Inflammatory macrophage treated with lipopolysaccharide for 4 hours (primary cell): ENCODE measurements at places on chromosomes 6 and 20.

DNA sequence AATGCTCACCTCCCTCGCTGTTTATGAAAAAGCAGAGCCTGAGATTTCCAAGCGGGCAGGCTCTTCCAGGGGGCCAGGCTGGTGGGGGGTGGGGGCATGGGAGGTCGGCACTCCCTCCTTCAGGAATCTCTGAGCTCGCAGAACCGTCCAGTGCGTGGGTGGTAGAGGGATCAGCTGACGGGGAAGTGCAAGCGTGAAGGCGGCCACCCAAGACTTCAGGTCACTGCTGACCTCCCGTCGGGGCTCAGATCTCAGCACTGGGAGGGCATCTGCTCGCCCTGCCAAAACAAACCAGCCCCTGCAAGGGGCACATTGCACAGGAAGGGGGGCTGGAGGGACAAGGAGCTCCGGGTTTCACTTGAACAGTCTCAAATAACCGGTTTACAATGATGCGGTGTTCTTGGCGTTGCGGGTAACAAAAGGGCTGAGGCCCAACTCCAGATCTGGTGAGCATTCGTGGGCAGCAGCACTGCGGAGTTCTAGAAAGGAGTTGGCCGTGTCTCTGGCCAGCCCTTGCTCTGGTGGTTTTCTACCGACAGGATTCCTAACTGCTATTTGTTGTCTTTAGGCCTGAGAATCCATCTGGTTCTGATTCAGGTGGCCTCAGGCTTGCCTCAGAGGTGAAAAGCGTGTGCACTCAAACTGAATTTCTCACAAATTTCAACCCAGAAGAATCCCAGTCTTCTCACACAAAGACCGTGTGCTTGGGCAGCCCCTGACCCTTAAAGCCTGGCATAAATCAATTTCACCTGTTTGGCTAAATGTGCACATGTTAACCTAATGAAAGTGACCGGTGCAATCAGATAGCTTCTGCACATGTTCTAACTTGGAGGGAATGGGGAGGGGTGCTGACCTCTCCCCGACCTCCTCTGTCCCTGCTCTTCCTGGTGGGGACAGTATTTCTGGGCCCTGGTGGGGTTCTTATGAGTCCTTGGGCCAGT lies 191.6 kb downstream of the MYLK4 start:
- no peak for DNase-seq

DNA sequence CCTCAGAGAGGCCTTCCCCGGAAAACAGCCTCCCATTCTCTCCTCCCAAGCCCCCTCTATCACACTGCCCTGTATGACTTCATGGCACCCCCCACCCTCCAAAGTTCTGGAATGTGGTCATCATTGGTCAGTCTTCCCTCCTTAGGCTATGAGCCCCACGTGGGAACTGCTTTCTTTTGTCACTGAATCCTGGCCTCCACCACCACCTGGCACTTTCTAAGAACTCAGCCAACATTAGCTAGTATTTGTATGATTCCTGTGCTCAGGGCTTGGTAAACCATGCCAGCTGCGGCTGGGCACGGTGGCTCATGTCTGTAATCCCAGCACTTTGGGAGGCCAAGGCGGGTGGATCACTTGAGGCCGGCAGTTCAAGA lies 8.4 kb upstream of the E2F1 start:
- no peak for DNase-seq

DNA sequence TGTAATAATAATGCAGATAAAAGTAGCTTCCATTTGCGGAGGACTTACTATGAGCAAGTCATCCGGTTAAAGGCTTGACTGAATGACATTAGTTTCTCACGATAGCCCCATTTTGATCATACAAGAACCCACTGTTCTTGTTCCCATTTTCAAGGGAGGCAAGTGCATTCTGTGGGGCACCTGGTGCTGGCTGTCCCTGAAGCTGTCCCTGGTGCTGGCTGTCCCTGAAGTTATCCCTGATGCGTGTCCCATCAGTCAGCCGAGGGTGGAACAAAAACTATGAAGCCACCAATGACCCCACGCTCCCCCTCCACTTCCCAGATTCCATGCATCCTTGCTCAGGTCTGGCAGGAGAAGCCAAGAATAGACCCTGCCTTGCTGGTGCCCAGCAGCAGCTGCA lies 95.3 kb downstream of the EDN3 start:
- no peak for DNase-seq

DNA sequence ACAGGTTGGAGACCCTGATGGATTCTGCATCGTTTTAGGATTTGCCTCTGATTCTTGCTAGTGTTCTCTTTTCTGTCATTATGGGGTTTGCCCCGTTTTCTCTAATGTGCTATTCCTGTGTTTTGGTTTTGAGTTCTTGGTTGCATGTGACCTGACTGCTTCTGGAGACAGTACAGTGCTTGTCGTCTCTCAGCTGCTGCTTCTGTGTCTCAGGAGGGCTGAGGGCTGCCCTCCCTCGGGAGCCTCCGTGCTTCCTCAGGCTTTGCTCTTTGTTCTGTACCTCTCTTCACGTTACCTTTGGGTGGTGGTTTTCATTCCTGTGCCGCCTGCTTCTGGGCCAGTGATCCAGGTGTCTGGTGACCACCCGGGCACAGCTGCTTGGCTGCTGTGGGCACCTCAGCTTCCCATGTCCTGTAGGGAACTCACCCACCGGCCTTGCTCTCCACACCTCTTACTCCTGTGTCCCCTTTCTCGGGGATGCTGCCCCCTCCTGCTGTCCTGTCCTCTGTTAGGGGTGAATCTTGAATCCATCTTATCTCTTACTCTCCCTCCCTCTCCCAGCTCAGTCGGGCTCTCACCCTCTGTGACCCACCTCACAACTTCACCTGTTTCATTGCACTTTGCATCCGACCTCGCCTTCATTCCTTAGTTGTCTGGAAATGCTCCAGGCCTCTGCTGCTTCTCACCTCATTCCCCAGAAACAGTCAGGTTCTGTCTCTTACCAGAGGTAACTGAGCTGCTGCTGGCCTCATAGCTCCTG lies 33.2 kb downstream of the PANK2 start:
- no peak for DNase-seq

DNA sequence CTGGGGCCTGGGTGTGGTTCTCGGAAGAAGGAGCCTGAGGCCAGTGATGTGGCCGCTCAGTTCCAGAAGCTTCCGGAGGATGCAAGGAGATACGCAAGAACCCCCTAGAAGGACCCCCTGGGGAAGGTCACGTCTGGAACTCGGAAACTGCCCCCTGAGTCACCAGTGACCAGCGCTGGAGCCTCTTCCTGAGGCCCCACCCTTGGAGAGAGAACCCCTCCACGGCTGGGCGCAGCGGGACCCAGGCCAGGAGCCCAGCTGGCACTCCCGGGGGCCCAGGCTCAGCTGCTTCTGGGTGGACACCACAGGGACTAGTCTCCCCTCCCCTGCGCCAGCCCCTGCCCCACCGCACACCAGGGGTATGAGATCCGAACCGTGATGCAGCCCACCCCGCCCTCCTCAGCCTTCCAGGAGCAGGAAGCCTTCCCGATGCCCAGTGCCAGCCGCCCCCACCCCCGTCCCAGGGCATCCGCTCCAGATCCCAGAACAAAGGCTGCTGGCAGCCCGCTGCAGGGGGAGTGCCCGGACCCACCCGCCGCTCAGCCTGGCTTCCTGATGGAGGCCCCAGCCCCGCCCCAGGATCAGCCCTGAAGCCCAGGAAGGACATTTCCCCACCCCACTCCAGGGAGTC lies 7.5 kb downstream of the LAMA5 start:
- no peak for DNase-seq

GRCh38 chr6:15148356-15148946 lies 97.4 kb upstream of the JARID2 start:
- DNase-seq, result no peak

DNA sequence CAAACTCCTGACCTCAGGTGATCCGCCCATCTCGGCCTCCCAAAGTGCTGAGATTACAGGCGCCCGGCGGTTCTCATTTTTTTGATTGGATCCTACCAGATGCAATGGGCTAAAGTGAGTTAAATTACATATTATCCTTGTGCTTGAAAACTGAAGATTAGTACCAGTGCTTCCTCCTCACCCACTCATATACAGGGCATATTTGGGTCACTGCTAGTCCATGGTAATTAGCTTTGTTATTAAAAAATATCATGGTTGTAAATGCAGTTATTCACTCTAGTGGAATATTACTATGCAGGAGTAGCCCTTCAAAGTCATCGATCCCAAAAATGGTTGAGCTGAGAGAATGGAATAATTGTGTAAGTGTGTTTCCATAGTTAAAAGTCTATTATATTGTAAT lies 26.5 kb downstream of the ZNF292 start:
- no peak for DNase-seq

DNA sequence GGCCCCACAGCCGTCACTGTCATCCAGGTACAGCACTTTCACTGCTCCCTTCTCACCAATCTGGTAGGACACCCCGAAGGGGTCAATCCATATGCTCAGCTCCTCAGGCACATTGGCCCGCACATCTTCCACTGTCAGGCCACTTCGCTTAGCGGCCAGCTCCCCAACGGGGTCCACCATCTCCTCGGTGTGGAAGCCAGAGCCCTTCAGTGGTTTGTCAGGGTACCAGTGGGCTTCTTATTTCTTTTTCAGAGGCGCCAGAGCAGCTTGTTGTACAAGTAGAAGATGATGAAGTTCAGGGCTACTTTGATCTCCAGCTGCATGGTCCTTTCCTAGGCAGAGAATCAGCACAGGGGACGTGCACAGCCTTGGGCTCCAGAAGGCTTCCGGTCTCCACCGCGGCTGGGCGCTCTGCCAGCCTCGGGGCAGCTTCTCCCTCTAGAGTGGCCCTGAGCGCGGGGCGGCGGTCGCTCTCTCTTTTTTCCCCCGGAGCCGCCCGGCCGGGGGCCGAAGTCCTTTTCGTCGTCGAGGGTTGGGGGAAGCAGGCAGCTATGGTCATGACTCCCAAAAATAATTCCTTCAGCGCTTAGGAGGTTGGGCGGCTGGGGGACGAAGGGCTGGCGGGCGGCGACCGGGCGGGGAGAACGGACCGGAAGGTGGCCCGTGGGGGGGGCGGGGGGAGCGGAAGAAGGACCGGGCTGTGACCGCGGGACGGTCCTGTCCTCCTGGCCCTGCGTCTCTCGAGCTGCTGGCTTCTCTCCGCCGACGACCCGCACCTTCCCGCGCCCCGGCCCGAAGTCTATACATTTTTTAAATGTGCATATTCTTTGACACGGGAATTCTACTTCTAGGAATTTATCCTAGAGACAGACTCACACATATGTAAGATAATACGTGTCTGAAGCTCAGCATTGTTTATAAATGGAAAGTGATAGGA lies 6.5 kb upstream of the ZSCAN9 start:
- peak; percentile 66 for DNase-seq

- DNase-seq, result no peak
These were observed 70.8 kb upstream of the AHI1 start for GRCh38 chr6:135568379-135568778.

GRCh38 chr6:30707281-30707850 lies 9.7 kb downstream of the MDC1 start:
- no peak for DNase-seq

DNA sequence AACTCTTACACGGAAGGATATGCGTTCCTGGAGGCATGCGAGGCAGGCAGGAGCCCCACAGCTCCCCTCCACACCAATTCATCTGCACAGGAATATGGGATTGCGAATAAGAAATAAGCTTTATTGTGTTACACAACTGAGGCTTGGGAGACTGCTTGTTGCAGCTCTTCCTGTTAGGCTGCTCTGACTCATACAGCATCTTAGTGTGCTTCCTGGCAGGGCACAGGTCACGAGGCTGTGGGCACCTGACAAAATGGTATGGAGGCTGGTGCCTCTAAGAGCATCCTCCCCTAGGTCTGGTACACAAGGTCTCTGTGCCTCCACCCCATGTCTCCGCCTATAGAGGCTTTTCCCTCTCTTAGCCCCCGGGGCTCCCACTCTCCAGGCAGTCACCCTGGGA lies 6.8 kb downstream of the SLC22A3 start:
- DNase-seq, result no peak

- DNase-seq, result no peak
These were observed 660.5 kb downstream of the DOK5 start for GRCh38 chr20:55135923-55136322.

DNA sequence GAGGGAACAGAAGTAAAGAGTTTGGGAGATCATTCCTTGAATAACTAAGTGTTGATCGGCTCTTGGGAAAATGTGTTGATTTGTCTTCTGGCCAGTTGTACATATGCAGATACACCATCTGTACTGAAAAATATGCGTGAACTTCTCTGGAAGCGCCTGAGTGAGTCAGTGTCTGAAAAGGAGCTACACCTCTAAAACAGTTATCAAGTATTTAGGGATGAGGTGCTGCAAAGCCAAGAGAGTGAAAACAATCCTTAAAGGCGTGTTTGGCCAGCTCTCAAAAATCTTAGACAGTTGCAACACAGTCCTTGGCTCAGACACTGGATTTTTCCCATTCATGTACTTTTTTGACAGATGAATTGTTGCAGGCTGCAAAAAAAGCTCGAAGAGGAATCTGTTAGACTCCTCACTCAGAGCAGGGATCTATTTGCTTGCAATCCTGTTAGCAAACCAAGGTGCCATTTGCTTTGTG lies 61.3 kb downstream of the BMP6 start:
- DNase-seq, result no peak

- no peak for DNase-seq
These were observed 448.2 kb upstream of the ADGRB3 start for GRCh38 chr6:68186870-68187269.

- no peak for DNase-seq
These were observed 109.7 kb downstream of the LRFN2 start for GRCh38 chr6:40477246-40478126.

DNA sequence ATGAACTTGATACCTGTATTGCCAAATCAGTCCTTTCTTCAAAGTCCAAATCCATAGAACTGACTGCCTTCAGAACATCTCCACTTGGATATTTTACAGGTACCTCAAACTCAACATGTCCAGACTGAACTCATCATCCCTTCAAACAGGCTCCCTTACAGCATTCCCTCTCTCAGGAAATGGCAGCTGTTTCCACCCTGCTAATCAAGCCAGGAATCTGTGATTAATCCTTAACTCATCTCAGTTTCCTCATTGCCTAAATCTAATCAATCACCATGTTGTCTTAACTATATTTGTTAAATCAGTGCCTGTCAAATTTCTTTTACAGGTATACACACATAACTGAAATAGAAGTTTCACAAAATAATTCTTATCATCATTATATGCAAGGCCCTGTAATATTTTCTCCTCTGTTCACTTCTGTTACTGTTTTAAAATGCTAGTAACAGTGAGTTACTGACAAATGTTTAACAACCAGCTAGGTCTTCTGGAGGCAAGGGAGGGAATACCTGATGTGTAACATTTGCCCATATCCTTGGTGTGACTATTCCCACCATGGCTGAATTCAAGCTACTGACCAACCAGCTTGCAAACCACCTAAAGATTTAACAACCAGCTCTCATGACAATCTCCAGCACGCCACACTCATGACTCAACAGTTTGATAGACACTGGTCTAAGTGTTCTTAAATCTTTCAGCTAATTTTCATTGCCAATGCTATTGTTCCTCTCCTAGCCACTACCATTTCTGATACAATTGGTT lies 124.9 kb downstream of the ADAT2 start:
- no peak for DNase-seq

GRCh38 chr6:54191461-54191860 lies 80.2 kb downstream of the MLIP start:
- peak; percentile 90 for DNase-seq

DNA sequence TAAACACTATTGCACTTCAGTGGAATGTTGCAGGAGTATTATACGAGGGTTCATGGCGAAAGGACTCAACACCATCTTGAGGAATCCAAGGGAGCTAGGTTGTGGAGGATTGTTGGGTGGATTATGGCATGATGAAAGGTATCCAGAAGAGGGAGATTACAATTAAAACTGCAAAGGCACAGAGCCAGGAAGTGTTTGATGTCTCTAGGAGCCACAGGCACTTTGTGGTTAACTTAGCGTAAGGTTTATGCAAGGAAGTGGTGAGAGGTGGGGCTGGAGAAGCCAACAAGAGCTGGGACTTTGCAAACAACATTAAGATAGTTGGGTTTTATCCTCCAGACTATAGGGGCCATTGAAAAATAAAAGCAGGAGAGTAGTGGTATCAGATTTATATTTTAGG lies 86.6 kb upstream of the TPD52L1 start:
- no peak for DNase-seq
